AML-193 (cell line): ENCODE measurements at places on chromosomes 1 and 21.

- no peak for DNase-seq
Observed at GRCh38 chr1:70504176-70504820, 93.2 kb downstream of the CTH start.

- DNase-seq = no peak
Observed at GRCh38 chr1:31182352-31182751, 57.3 kb downstream of the NKAIN1 start.

DNA sequence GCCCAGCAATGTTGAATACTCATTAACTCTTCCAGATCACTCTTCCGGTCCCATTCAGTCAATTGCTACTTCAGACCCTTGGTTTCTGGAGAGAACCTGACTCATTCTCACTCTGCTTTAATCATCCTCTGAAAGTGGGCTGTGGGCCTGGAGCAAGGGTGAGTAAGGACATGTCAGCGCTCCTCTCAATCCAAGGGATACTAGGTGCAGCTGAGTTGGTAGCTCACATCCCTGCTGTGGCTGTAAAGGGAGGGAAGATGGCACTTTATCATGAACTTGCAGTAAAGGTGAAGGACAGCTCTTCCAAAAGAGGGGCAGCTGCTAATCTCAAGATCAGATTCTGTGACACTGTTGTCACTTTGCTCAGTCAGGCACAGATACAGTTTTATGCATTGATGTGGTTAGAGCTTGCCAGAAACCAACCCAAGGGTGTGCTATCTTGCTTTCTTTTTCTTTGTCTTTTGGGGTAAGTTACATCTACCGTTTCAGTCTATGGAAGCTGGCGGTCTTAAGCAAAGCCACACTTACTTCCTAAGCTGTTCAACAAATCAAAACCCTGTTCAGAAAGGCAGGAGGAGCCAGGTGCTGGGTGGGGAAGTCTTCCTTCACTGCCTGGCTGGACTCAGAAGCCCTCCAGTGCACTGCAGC lies 26.5 kb upstream of the NTPCR start:
- DNase-seq = no peak

- DNase-seq = no peak
Observed at GRCh38 chr1:17895986-17896385, 140.9 kb downstream of the ACTL8 start.

DNA sequence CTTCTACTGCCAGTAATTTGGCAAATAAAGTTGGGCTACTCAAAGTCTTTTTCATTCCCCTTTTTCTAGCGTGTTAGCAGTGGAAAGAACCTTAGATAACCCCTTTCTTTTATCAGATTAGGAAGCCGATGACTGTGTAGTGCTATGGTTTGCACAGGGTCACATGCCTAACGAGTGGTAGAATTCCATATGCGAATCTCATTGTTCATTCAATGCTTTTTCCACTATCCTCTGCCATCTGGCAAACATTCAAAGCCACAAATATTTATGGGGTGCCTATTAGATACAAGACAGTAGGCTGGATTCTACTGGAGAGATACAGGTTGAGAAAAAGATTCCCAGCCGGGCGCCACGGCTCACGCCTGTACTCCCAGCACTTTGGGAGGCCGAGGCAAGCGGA lies 14.9 kb upstream of the IER5 start:
- DNase-seq = no peak

DNA sequence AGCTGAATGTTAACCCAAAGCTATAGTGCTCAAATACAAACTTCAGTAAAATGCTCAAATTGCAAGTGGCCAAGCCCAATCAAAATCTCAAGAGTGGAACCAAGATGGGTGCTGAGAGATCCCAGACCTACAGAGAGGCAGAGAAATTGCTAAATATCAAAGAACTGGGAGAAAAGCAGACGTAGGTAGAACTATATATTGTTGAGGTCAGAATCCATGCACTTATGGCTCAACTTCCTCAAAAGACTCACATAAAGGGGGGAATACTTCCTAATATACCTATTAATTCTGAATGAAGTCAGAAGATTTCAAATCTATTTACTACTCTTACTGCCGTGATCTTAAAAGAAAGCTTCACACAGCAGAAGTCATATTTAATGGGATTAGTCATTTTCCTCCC lies 65.2 kb downstream of the PUM1 start:
- DNase-seq = no peak

GRCh38 chr1:29379443-29380073 lies 143.2 kb downstream of the PTPRU start:
- DNase-seq = peak; percentile 9

GRCh38 chr1:39275836-39276507 lies 71.5 kb downstream of the MACF1 start:
- DNase-seq = no peak

GRCh38 chr1:67677408-67677807 lies 7.6 kb upstream of the GADD45A start:
- no peak for DNase-seq

GRCh38 chr1:32208891-32209328 lies at the start of gene DCDC2B:
Gene DCDC2B, plus strand, starts transcription at chr1:32209089. Its CDS starts 5 bp downstream, at chr1:32209094.
- DNase-seq = no peak

- DNase-seq = no peak
Observed at GRCh38 chr1:203351037-203351625, at the start of gene FMOD. Gene FMOD, minus strand, starts transcription at chr1:203351122. Its CDS starts 2,852 bp downstream, at chr1:203348270.

- no peak for DNase-seq
Observed at GRCh38 chr1:223011505-223011856, 131.6 kb downstream of the TLR5 start.

DNA sequence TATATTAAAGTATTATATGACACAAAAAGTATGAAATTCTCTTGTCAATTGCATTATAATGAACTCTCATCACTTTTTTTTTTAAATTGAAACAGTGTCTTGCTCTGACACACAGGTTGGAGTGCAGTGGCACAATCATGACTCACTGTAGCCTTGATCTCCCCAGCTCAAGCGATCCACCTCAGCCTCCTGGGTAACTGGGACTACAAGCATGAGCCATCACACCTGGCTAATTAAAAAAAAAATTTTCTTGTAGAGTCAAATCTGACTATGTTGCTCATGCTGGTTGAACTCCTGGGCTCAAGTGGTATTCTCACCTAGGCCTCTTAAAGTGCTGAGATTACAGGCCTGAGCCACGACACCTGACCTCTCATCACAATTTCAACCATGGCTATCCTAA lies 259.3 kb downstream of the S1PR1 start:
- no peak for DNase-seq

- no peak for DNase-seq
Observed at GRCh38 chr1:24912376-24913273, 17.5 kb downstream of the RUNX3 start.

GRCh38 chr1:18511874-18512150 lies 31.1 kb downstream of the KLHDC7A start:
- no peak for DNase-seq

- DNase-seq = no peak
Observed at GRCh38 chr1:224544346-224545110, 71.6 kb upstream of the CNIH3 start.

- DNase-seq = no peak
Observed at GRCh38 chr1:56188855-56189254, 390.5 kb downstream of the PLPP3 start.

DNA sequence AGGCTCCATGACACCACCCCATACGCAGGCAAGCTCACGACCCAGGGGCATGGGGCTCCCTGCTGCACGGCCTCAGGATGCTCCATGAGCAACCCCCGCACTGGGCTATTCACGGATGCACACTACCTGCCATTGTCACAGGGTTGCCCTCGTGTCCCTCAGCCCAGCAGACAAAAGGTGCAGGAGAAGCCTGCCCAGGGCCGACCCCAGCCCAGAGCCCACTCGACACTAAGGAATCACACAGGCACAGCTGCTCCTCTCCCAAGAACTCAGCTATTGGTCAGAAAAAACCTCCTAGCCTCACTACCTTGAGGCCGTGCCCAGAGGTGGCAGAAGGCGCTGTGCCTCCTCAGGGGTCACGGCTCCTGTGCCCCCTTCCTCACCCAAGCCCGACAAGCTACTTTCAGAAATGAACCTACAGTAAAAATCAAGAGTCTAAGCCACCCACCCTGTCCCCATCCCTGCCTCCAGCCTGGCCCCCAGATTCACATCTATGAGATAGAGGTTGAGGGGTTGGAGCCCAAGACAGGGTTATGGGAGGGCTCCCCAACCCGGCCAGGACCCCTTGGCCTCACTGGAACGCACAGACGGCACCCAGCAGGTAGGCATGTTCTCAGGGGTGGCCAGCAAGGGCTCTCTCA lies 6.4 kb upstream of the SPATC1L start:
- DNase-seq = no peak

GRCh38 chr1:91018006-91018405 lies 3.8 kb downstream of the ZNF644 start:
- DNase-seq = peak; percentile 61

- DNase-seq = no peak
Observed at GRCh38 chr1:215584389-215584788, 17.3 kb downstream of the KCTD3 start.

GRCh38 chr1:167484726-167485502 lies 33.4 kb downstream of the CD247 start:
- DNase-seq = no peak

- no peak for DNase-seq
Observed at GRCh38 chr21:34298534-34299167, 65.2 kb upstream of the KCNE2 start.

DNA sequence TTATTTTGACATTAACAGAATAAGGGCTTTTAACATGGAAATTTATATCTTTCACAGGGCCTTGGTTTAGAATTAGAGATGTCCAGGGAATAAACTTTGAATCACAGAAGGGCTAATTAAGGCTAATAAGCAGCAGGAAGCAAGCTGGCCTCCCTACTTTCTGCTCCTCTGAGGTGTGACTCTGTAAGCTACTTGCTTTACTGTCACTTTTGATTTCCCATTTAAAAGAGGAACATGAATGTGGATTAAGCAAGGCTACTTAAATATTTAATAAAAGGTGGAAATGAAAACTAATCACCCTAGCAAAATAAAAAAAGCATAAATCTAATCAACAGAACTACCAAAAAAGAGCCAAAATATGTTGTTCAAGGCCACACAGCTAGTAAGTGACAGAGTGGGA lies 28.9 kb upstream of the CD5L start:
- no peak for DNase-seq

- no peak for DNase-seq
Observed at GRCh38 chr1:71303617-71304041, 222.8 kb upstream of the ZRANB2 start.

- DNase-seq = no peak
Observed at GRCh38 chr1:165153182-165153581, 203.3 kb downstream of the LMX1A start.

- DNase-seq = no peak
Observed at GRCh38 chr1:115647047-115647446, 5.3 kb downstream of the VANGL1 start.

DNA sequence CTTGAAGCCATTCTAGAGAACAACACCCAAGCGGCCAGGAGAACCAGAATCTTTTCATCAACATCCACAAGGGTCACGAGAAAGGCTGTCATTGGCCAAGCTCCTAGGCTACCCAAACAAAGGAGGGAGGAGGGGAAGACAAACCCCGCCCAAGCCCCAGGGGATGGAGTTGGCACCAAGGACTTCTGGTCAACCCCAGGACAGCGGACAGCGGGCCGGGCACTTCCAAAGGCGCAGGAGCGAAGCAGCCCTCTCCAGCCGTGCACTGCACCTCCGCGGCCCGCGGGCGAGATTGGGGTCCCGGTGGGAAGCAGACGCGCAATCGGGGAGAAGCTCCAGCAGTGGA lies at the start of gene CLIC6:
Gene CLIC6 (plus strand): TSS at position 192 of the 346 bp plus-strand sequence. CDS start 395 bp downstream, outside the sequence.
- DNase-seq = no peak

DNA sequence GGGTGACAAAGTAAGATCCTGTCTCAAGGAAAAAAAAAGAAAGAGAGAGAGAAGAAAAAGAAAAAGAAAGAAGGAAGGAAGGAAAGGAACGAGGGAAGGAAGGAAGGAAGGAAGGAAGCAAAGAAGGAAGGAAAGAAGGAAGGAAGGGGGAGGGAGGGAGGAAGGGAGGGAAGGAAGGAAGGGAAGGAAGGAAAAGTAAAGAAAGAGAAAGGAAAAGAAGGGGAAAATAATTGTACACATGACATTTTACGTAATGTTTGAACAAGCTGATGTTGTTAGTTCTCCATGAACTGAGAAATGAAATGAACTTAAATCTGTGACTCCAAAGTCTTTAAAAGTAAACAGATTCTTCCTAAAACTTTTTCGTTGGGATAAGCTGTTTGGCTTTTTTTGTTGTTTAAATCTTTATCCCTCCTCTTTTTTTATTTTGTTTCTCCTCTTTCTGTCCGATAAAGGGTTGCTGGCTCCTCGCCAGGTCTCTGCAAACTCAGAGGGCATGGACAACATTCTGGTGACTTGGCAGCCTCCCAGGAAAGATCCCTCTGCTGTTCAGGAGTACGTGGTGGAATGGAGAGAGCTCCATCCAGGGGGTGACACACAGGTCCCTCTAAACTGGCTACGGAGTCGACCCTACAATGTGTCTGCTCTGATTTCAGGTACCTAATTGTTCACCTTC lies 59.8 kb downstream of the IL12RB2 start:
- DNase-seq = no peak

DNA sequence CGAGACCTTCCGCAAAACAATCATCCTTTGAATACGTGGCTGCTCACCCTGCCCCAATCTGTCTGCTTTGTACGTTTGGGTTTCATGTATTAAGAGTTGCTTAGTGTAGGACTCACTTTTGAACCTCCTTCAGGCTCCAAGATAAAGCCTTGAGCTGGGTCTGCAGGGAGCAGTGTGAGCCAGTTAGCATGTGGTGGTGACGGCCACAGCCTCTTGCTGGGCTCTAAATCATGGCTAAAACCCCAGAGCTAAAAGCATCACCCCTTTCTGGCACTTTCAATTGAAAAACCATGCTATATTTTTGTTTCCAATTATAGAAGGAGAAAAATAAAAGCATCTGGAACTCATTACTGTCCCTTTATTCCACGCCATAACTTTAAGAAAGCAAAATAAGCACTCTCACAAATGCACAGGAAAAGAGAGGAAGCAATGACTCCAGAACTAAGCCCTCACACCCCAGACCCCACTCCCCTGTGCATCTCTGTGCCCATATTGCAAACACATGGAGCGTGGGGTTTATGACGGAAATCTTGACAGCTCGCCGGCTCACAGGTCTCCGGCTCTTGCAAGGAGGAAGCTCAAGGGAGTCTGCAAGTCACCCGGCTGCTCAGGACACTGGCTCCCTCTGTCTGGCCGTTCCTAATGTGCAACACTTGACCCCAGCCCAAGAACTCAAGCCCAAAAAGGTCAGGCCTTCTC lies 135.5 kb downstream of the MIS18A start:
- DNase-seq = no peak

- DNase-seq = no peak
Observed at GRCh38 chr1:100320311-100321099, 31.8 kb upstream of the CDC14A start.

- DNase-seq = peak; percentile 65
Observed at GRCh38 chr1:158564608-158565007, 5.8 kb downstream of the OR6P1 start.

GRCh38 chr21:38810034-38810825 lies 4.5 kb downstream of the ETS2 start:
- no peak for DNase-seq

DNA sequence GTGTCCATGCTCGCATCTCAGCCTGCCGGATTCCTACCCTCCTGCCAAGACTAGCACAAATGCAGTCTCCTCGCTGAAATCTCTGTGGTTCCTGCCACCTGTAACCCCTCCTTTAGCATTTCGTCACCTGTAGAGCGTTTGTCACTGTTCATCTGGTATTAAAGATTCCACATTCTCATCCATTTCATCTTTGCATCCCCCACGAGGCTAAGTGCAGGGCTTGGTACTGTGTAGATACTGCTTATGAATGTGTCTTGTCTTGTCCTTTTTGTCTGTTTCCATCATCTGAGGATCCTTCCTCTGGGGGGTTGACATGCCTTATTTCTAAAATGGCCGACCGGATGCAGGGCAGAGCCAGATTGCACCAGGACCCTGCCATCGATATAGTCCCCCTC lies 53.7 kb upstream of the DNAJC6 start:
- no peak for DNase-seq

- peak; percentile 30 for DNase-seq
Observed at GRCh38 chr1:184691719-184692324, 62.8 kb downstream of the EDEM3 start.
